ENCODE measurements at places on chromosomes 16 and 17.

DNA sequence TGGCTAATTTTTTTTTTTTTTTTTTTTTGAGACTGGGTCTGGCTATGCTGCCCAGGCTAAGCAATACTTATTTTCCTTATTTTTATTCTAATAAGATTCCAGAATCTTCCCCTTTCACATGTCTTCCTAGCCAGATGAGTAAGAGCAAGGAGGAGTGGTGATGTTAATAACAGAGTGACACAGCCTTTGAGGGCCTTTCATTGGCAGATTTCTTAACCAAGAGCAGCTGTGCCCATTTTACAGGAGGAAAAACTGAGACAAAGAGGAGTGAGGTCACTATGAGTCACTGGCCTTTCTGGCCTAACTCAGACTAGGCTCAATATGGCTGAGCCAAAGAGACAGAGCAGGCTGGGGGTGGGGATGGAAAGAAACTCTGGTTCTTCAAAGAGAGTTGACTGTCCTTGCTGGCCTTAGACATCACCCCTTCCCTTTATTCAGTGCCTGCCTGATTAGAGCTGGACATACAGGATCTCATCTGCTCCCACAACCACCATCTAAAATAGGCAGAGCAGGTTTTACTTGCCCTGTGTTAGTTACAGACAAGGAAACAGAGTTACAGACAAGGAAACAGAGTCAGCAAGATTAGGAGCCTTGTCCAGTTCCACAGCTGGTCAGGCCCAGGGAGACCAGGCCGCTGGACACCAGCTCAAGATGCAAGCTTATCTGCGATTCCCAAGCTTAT, 50.0 kb upstream of the TOB1 start:
- no peak for DNase-seq

DNA sequence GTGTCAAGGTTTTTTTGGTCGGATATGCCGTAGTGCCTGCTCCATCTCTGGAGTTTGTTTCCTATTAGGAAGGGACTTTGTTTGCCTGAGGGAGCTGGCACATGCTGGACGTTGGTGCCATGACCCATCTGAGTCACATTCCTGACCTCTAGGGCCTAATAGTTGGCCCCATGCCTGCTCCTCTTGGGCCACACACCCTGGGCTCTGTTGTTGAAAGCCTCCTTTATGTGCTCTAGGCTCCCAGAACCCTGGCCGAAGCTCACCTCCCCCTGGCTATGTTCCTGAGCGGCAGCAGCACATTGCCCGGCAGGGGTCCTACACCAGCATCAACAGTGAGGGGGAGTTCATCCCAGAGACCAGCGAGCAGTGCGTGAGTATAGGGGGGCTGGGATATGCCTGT, 18.4 kb downstream of the LIMD2 start:
- no peak for DNase-seq

- no peak for DNase-seq
Measured at GRCh38 chr16:23868136-23868535, 32.4 kb downstream of the PRKCB start.

DNA sequence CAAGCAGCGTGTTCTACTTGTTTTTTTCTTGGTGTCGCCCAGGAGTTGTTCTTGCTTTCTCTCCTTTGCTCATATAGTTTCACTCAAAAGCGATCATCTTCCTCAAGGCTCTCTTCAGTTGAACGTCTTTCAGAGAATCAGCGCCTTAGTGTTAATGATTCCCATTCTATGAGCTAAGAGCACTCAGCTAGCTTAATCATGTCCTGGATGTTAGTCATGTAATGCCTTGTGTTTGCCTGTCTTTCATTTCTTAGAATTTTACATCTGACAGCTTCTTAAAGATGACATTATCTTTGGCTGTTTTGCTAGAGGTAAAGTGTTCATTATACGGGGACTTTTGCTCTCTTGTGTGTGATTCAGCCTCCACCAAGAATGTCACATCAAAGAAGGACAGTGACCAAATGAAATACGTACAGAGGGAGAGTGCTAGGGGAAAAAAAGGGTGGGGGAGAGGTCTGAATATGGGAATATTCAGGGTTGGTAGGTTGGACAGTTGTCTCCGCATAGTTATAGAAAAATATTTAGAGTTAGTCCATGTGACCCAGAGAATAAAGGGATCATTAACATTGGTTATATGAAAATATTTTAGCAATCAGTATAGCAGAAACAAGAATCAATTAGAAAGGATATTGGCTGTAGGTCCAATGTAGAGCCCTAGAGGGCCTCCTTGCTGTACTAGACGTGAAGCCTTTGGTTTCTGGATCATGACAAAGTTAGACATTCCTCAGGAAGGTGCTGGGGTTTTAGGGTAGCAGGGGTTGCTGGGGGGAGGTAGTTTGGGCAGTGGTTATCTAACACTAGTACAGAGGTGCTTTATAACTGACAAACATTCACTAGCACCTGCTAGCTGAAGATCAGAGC, 31.9 kb upstream of the ANKFN1 start:
- DNase-seq, result no peak

GRCh38 chr16:5944971-5945370, 847.4 kb upstream of the EEF2KMT start:
- DNase-seq, result no peak

- no peak for DNase-seq
Measured at GRCh38 chr16:8204769-8205168, 385.5 kb downstream of the TMEM114 start.

GRCh38 chr16:84482001-84482891, 22.2 kb downstream of the MEAK7 start:
- no peak for DNase-seq

GRCh38 chr16:27365142-27366089, 36.6 kb upstream of the IL21R start:
- no peak for DNase-seq

Data from hypothalamus (tissue), 51 donors.